Dermis microvascular lymphatic vessel endothelial cell (primary cell): ENCODE measurements at places on chromosomes 2 and 18. TPM values are rescaled to one million over a fixed set of nuclear protein-coding genes. Genes with fewer than 3 reads are reported as not detected.

- no peak for DNase-seq
Measured at GRCh38 chr2:38181806-38182491, 106.0 kb upstream of the CYP1B1 start.

GRCh38 chr18:69830189-69830588 lies 117.5 kb downstream of the CD226 start:
- DNase-seq, result no peak

- DNase-seq, result no peak
Measured at GRCh38 chr2:103780088-103780702, 1018.4 kb downstream of the TMEM182 start.

DNA sequence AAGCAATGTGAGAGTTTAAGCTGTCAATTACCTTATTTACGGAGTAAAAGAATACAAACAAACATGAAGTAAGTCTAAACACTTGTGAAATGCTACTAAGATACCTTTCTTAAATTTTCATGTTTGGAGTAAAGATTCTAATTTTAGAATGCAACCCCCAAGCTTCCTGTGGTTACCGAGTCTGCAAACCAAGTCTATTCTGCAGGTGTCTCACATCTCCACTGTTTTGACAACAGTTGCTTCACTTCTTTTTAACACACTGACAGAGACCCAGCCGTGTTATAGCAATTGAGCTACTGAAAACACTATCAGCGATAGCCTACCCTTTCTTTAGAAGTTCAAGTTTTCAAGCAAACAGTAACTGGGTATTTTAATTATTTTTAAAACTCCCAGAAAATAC lies 608.3 kb downstream of the ERBB4 start:
- no peak for DNase-seq

The RPRD1A gene
- 34.4 and 34.5 TPM in 2 replicates for total RNA-seq

The GPR39 gene
- total RNA-seq, result not detected in 2 replicates

The CDH20 gene
- total RNA-seq, result not detected in 2 replicates
